ENCODE measurements at places on chromosomes 6 and 20. TPM values are rescaled to one million over a fixed set of nuclear protein-coding genes. Genes with fewer than 3 reads are reported as not detected.
A peak's percentile ranks its signal among the peaks of the same experiment; 100 is the strongest.

Gene HFE
- 5.7 TPM for total RNA-seq

Gene ID1
- total RNA-seq = 73.7 TPM

Gene CLDN20
- not detected for total RNA-seq

Gene ABHD16A
- 38.3 TPM for total RNA-seq

Gene SCRT2
- not detected for total RNA-seq

- H3K27me3 ChIP-seq = no peaks in the 10 kb centered on the region
- no peaks in the 10 kb centered on the region for H3K36me3 ChIP-seq
- no peak overlapping the region for H3K27ac ChIP-seq
- no peak overlapping the region for H3K4me3 ChIP-seq
- H3K4me1 ChIP-seq = peaks cover 7% of the 10 kb centered on the region
These were observed 814.8 kb downstream of the MAFB start for GRCh38 chr20:39874049-39874893.

GRCh38 chr20:61115364-61116065 lies 136.5 kb upstream of the CDH4 start:
- H3K4me3 ChIP-seq = no peak overlapping the region
- H3K27ac ChIP-seq = no peak overlapping the region
- peaks cover 2% of the 10 kb centered on the region for H3K27me3 ChIP-seq
- no peaks in the 10 kb centered on the region for H3K36me3 ChIP-seq

GRCh38 chr20:39069976-39070375 lies 107.8 kb downstream of the DHX35 start:
- no peak overlapping the region for H3K27ac ChIP-seq
- peaks cover 2% of the 10 kb centered on the region for H3K4me1 ChIP-seq
- no peak for DNase-seq
- no peak overlapping the region for H3K4me3 ChIP-seq
- peaks cover 3% of the 10 kb centered on the region for H3K27me3 ChIP-seq
- no peaks in the 10 kb centered on the region for H3K36me3 ChIP-seq

GRCh38 chr6:138833816-138834539 lies 38.1 kb downstream of the ECT2L start:
- H3K36me3 ChIP-seq = no peaks in the 10 kb centered on the region
- no peak overlapping the region for H3K27ac ChIP-seq
- H3K4me3 ChIP-seq = no peak overlapping the region

- H3K4me3 ChIP-seq = no peak overlapping the region
- H3K4me1 ChIP-seq = peaks cover 5% of the 10 kb centered on the region
- H3K27me3 ChIP-seq = no peaks in the 10 kb centered on the region
- DNase-seq = no peak
- no peak overlapping the region for H3K27ac ChIP-seq
These were observed 128.6 kb downstream of the RNF144B start for GRCh38 chr6:18515767-18516166.

DNA sequence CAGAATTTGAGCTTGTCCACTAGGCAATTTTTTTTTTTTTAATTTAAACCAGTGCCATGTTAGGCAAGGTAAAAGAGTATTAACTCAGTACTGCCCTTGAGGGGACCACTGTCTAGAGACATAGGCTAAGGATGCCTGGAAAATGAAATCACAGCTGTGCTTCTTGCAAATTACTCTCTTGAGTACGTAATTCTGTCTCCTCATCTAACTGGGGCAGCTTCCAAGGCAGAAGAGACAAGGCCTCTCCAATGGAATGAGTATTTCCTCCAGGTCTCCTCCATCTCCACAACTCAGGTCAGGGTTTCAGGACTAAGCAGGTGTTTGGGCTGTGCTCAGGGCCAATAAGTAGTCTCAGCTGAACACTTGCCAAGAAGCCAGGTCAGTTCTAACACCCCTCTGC lies 33.8 kb upstream of the MRPS10 start:
- H3K27ac ChIP-seq = no peak overlapping the region
- peaks cover 15% of the 10 kb centered on the region for H3K36me3 ChIP-seq
- no peaks in the 10 kb centered on the region for H3K27me3 ChIP-seq
- peaks cover 11% of the 10 kb centered on the region for H3K4me1 ChIP-seq
- peak; percentile 63 for DNase-seq

GRCh38 chr20:52365688-52366087 lies 174.1 kb upstream of the ZFP64 start:
- H3K36me3 ChIP-seq = no peaks in the 10 kb centered on the region
- DNase-seq = no peak
- H3K4me3 ChIP-seq = no peak overlapping the region
- H3K4me1 ChIP-seq = no peaks in the 10 kb centered on the region

GRCh38 chr6:28141500-28142329 lies at the start of gene ZKSCAN8:
ZKSCAN8 (plus strand) TSS chr6:28141883; CDS start chr6:28148408, 6,525 bp downstream.
- H3K27me3 ChIP-seq = no peaks in the 10 kb centered on the region
- H3K27ac ChIP-seq = peak within 1 kb of the TSS; percentile 79
- H3K4me1 ChIP-seq = peaks cover 5% of the 10 kb centered on the region
- peak; percentile 85 for DNase-seq

DNA sequence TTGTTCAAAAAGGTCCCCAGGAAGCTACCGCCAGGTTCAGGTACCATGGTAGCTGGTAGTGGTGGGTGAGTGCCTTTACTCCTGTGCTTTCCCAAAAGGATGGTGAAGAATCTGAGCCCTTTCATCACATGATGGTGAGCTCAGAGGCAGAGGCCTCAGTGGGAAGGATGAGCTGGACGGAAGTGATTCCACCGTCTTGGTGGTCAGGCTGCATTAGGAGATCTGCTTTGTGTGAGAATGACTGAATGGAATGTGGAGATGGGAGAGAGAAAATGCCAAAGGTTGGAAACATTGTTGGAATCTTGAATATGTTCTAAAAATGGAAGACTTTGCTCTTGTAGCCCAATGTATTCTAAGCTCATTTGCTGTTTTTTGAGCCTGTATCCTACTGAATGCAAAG lies 108.1 kb upstream of the SCP2D1 start:
- DNase-seq = peak; percentile 91
- peaks cover 20% of the 10 kb centered on the region for H3K4me1 ChIP-seq
- peak overlapping the region; percentile 6 for H3K4me3 ChIP-seq
- H3K27me3 ChIP-seq = no peaks in the 10 kb centered on the region
- no peaks in the 10 kb centered on the region for H3K36me3 ChIP-seq

GRCh38 chr6:104789770-104790190 lies 69.9 kb downstream of the HACE1 start:
- peak; percentile 69 for DNase-seq
- H3K27ac ChIP-seq = peak overlapping the region; percentile 33
- no peaks in the 10 kb centered on the region for H3K36me3 ChIP-seq
- no peak overlapping the region for H3K4me3 ChIP-seq
- H3K4me1 ChIP-seq = peaks cover 11% of the 10 kb centered on the region

DNA sequence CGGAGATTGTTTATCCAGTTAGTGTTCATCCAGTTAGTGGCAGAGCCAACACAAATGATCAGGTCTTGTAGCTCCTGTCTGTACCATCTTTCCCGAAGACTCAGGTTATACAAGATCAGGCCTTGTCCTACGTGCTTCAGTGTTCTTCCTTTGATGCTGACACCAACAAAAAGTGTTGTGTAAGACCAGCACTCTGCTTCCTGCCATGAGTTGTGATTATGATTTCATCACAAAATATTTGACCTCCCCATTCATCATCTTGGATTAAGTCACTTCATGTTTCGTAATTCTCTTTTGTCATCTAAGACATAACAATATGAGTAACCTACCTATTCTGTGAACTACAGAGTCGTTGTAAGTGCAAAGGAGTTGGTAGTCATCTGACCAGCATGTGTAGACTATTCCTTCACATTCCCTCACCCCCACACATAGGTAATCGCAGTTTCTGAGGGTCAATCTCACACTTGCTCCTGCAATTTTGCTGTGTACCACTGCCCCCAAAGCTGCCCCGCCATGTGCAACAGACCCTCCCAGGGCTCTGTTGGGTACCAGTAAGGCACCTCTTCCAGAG lies 135.6 kb upstream of the SLC22A23 start:
- H3K27me3 ChIP-seq = no peaks in the 10 kb centered on the region
- peak; percentile 94 for DNase-seq
- H3K36me3 ChIP-seq = no peaks in the 10 kb centered on the region
- peak overlapping the region; percentile 78 for H3K27ac ChIP-seq
- H3K4me1 ChIP-seq = peaks cover 15% of the 10 kb centered on the region
- H3K4me3 ChIP-seq = no peak overlapping the region
